Amniotic stem cell (primary cell): ENCODE measurements at places on chromosomes 7 and 10.

GRCh38 chr10:132599732-132600131, 62.1 kb downstream of the INPP5A start:
- DNase-seq, result no peak

DNA sequence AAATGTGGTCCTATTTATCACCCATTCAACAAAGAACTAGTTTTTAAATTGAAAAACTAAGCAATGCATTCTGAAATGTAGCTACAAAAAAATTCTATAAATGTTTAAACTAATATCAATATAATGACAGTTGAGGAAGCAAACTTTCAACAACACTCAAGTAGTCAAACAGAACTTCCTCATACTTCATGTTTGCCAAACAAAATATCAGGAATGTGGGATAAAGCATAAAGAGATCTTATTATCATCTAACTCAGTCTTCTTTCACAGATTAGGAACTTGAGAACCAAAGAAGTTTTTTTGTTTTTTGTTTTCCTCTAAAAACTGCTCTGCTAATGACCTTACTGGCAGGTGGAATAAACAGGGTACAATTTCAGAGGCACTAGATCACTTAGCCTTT, 116.2 kb downstream of the JAZF1 start:
- no peak for DNase-seq

- DNase-seq, result no peak
Measured at GRCh38 chr7:27846388-27846787, 106.4 kb downstream of the TAX1BP1 start.

GRCh38 chr7:104968648-104969047, 45.4 kb upstream of the KMT2E start:
- DNase-seq, result no peak

DNA sequence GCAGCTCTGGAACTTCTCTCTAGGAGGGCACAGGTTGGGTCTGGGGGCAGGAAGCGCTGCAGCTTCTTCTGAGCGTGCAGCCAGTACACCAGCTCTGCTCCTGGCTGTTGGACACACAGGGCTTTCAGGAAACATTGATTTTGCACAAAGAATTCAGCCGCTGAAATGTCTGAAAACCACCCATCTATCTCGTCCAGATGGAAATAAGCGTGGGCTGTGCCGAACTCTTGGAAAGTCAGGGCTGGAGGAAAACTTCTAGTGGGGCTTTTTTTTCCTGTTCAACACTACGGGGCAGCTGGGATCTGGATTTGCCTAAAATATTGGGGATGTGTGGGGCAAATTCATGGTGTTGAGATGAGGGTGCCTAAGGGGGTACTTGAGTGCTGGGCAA, 31.2 kb downstream of the PALD1 start:
- DNase-seq, result no peak

GRCh38 chr10:16384021-16384420, 52.8 kb upstream of the PTER start:
- DNase-seq, result no peak

DNA sequence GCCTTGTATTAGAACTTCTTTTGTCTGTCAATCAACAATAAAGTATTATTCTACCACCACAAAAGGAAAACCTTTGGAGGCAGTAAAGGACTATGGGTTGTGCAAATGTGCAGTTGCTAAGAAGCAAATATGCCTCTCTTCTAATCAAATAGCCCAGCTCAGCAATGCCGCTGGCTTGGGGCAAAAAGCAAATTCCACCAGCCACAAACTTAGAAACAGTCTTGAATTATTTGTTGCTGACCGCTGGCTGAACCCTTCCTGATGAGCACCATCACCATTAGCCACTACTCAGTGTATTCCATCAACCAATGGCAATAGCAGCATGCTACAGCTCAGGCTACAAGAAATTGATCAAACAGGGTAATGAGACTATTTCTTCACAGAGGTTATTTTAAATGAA, 51.0 kb downstream of the SKAP2 start:
- DNase-seq, result no peak

DNA sequence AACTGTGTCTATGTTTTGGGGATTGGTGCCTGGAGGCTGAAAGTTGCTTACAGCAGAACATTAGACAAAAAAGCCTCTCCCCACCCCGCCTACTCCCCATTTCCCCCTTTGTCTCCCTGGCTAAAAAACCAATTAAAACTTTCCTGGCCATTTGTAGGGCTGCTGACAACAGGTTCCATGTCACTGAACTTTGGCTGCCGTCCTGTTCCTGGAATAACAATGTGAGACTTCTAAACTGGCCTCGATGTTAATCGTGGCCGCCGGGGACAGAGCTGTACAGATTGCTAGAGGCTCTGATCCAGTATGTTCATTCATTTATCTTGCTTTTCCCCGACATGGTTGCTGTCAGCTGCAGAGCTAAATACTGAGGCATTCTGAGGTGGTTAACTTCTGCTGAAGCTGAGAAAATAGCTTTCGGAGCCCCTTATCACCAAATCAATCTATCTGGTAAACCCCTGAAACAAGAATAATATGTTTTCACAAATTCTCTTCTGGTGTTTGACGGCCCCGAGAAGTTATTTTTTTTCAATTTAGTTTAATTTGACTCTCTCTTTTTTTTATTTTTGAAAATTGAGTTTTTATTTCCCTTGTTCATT, 271.6 kb downstream of the GFRA1 start:
- DNase-seq, result no peak

GRCh38 chr10:3538291-3538655, 246.7 kb downstream of the KLF6 start:
- DNase-seq, result no peak

DNA sequence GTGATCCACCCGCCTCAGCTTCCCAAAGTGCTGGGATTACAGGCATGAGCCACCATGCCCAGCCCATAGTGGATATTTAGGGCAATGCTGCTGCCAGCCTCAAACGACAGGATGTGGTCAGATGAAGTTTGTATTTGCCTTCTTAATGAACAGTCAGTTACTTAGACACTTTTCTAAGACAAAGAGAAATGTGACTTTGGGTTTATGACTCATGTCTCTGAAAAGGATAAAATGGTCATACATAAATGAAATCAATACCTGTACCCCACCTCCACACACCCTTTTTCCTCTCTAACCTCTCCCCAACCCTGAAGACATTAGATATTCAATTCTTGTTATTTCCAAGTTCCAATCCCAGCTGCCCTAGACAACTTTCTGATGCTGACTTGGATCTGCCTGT, 109.3 kb upstream of the INSIG1 start:
- DNase-seq, result no peak

- no peak for DNase-seq
Measured at GRCh38 chr7:149837564-149838223, 481 bp upstream of the ZNF862 start.

GRCh38 chr10:75860009-75860408, 428.6 kb downstream of the LRMDA start:
- DNase-seq, result no peak

- DNase-seq, result no peak
Measured at GRCh38 chr7:220151-220841, 27.9 kb downstream of the FAM20C start.

- no peak for DNase-seq
Measured at GRCh38 chr10:43906490-43906889, 257.8 kb upstream of the ZNF32 start.

- no peak for DNase-seq
Measured at GRCh38 chr7:143399151-143399550, 9.5 kb downstream of the EPHA1 start.

- DNase-seq, result no peak
Measured at GRCh38 chr7:73366990-73367389, 39.0 kb downstream of the FKBP6 start.

DNA sequence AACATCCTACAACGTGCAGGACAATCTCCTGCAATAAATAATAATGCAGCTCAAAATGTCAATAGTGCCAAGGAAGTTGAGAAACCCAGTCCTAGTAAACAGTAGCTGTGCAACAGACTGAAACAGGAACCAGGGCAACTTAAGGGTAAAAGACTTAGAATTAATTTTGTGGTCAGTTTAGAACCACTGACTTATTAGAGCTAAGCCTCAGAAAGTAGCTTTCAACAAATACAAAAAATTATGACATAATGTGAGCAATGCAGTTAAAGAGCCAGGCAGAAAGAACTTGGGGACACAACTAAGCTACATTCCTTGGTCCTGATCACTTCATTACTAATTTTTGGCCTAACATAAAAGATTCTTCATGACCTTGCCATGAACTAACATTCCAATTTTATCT, 195.4 kb downstream of the MACC1 start:
- no peak for DNase-seq

DNA sequence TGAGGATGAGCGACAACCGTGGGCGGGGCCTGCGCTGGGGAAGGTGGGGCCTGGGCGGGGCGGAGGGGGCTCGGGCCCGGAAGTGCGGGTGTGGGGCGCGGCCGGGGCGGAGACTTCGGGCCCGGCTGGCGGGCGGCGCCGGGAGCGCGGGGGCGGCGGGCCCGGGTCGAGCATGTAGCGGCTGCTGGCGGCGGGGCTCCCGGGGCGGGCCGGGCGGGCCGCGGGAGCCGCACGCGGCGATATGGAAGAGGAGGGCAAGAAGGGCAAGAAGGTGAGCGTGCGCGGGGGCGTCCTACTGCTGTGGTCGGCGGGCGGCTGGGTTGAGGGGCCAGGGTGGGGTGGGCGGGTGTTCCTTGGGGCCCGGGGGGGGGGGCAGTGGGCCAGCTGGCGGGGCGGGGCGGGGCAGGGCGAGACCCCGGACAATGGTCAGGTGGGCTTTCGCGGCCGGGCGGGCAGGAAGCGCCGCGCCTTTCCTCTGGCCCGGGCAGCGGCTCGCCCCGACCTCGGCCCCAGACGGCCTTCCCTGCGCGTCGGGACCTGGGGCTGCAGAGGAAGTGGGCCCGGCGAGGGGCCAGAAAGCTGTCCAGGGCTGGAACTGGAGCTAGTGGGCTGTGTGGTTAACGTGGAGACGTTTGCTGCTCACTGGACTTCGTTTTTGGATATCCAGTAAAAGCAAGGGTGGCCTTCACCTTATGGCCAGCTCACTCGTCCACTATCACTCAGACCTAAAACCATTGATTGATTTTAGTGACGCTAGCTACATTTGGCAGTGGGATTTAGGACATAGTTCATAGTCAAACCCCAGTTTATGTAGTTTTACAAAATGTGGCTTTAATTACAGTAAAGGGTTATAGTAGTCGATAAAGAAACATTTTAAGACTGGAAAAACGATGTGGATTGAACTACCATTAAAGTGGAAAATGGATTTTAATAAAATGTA, at the start of gene CCM2:
Gene CCM2 (plus strand): TSS at position 109 of the 940 bp plus-strand sequence. CDS start 133 bp downstream, at position 242.
- no peak for DNase-seq

DNA sequence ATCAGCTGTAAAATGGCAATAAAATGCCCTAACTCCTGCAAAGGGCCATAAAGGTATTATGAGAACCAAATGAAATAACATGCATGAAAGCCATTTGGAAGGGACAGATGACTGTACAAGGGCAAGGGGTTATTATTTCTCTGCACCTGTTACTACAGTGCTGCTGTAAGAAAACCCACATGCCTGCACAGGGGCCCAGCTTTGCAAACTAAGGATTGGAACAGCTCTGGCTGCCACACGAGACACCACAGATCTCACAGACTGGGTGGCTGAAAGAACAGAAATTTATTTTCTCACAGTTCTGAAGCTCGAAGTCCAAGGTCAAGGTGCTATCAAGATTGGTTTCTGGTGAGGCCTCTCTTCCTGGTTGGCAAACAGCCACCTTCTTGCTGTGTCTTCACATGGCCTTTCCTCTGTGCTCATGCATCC, 409.0 kb upstream of the NRP1 start:
- DNase-seq, result no peak
